ENCODE measurements at places on chromosomes 6 and 20.

DNA sequence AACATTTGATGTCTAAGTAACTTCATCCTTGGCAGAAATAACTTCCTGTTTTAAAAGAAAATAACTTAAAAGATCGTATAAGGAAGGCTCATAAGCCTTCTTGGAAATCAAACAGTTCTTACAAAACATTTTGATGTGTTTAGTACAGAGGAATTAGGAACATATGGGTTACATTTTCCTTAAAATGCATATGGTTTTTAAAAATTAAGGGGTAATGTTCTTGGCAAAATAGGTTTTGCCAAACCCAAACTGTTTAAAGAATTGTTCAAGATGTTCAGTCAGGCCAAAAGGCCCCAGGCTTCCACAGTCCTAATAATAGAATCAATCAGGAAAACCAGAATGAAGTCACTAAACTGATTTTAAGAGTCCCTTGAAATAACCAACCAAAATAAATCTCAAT is 142.7 kb upstream of the SLC35B3 start:
- no peak for DNase-seq

GRCh38 chr6:41997456-41997855 is 52.9 kb upstream of the TAF8 start:
- no peak for DNase-seq

DNA sequence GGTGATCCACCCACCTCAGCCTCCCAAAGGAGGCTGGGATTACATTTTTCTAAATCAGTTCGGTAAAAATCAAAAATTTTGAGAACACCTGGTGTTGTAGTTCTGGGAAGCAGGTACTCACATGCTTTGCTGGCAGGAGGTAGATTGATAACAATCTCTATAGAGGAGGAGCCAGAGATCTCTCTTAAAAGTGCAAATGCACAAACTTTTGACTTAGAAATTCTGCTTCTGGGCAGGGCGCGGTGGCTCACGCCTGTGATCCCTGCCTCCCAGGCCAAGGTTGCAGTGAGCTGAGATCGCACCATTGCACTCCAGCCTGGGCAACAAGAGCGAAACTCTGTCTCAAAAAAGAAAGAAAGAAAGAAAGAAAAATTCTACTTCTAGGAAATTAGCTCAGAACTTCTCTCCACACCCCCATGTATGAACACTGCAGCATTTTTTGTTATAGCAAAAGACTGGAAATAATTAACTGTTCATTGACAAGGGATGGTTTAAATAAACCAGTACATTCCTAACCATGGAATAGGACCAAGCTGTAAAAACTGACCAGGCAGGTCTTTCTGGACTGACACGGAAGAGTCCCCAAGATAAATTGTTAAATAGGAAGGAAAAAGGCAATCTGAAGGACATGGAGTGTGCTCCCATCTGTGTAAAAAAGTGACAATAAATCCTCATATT is 14.4 kb upstream of the TRIB3 start:
- no peak for DNase-seq

DNA sequence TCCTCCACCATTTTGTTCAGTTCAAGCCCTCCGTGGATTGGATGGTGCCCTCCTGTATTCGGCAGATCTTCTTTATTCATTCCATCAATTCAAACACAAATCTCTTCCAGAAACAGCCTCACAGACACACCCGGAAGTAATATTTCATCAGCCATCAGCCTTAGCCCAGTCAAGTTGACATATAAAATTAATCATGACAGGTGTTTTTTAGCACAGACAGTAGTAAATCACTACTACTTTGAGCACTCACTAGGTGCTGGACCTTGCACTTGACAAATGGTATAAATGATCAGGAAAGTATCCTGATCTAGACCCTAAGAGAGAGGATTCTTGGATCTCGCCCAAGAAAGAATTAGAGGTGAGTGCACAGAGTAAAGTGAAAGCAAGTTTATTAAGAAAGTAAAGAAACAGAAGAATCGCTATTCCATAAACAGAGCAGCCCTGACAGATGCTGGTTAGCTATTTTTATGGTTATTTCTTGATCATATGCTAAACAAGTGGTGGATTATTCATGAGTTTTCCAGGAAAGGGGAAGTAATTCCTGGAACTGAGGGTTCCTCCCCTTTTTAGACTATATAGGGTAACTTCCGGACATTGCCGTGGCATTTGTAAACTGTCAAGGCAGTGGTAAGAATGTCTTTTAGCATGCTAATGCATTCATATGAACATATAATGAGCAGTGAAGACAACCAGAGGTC is 194.6 kb upstream of the LAMP5 start:
- DNase-seq, result no peak

DNA sequence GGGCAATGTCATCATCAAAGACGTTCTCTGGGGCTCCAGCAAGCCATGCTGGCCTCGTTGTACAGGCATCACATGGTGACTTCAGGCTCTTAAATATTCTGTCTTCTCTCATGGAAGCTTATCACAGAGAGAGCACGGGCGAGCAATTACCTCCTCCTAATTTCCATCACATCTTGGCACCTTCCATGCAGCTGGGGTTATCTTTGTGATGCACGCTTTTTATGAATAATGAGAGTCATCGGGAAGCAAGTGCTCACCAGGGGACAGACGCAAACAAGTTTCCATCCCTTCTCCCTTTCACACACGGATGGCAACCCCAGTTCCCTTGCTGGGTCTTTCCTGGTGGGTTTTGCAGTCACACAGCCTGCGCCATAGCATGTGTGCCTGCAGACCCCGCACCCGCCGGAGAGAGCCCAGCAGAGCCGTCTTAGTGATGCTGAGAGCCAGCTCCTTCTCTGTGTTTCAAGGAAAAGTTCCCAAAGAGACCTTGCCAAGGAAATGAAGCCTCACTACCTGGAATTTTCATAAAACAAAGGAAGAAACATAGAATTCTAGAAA is 116.3 kb upstream of the AFDN start:
- no peak for DNase-seq

GRCh38 chr6:1240766-1241318 is 71.1 kb upstream of the FOXQ1 start:
- no peak for DNase-seq

DNA sequence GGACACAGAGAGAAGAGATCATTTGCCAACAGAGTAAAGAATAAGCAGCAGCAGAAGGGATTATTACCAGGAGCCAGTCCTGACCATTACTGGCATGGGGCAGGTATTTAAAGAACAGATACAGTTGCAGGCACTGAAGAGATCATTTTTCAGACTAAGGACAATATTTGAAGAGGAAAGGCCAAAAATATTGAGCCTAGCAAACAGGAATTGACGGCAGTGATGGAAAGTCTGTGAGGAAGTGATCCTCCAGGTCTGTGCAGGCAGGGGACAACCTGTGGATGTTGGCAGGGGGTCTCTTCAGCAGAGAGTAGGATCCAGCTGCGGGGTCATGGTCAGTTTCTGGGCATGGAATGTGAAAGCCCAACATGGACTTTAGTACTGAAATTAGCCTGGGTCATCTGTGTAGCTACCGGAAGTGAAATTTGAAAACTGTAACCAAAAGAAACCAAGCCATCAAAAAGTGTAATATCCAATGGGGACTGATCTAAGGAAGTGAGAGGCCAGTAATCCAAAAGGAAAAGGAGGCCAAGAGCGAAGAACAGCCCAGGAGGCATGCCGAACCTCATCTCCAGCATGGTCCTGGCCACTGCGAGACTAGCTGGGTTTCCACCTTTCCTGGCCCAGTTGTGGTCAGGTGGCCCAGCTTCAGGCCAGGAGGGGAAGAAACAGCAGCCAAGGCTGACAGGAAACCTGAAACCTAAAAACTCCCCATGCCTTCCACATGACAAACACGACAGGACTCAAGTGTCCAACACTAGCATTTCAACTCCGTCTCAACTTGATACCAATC is 115.1 kb upstream of the TNFAIP3 start:
- DNase-seq, result no peak

Measured in aorta (tissue), 5 donors.